ENCODE measurements at places on chromosomes 3 and 15.

DNA sequence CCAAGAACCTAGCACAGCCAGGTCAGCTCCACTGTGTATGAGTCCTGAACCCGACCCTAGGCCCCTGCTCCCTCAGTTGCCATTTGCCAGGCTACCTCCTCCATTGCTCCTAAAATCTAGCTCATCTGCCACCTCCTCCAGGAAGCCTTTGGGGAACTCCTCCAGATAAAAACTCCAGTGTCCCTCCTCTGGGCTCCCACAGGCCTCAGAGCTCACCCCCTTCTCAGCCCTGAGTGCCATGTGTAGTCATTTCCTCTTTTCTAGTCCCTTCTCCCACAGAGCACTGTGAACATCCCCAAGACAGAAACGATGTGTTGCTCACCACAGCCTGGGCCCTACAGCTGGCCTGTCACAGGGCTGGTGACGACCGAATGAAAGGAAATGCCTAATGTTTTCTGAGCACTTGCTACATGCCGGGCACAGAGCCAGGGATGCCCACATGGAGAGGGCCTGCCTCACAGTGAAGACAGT, 61.0 kb downstream of the IQSEC1 start:
- peak; percentile 92 for DNase-seq

DNA sequence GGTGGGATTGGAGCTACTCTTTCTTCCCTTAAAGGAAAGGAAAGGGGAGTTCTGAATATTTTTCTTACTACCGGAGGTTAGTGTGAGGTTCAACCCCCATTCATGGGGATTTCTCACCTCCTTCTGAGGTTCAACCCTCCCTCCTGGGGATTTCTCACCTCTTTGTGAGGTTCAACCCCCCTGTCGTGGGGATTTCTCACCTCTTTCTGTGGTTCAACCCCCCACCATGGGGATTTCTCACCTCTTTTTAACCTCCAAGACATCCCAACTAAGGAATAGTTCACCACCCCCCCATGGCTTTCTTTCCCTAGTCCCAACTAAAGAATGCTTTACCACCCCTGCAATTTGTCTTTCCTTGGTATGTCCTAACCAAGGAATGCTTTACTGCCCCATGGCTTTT, 520.3 kb downstream of the EDEM1 start:
- no peak for DNase-seq

DNA sequence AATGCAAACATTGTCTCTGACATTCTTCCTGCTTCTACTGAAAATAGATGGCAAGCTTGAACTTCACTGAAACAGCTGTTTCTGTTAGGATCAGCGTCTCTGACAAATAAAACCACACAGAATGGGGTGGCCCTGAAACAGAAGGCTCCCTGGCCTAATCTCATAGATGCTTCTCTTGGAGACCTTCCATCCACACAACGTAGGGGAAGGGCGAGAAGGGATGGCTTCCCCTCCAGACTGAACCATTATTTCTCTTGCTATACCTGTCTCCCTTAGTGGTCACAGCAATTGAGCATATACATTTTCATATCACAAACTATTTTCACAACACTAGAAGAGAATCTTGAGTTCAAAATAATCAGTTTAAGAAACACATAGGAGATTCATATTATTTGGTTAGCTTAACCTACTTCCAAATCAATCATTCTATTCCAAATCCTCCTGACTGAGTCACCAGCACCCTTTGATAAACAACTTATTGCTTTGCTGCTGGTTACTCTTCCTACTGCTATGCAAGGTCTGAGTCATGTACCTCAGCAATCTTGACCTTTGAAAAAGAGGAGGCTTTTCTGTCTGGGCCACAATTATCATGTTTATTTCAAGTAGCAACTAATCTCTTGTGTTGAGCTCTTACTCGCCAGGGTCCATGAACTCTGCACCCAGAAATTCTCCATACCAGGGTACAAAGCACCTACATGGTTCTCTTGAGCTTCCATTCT, 45.5 kb downstream of the CBLB start:
- DNase-seq = peak; percentile 47

DNA sequence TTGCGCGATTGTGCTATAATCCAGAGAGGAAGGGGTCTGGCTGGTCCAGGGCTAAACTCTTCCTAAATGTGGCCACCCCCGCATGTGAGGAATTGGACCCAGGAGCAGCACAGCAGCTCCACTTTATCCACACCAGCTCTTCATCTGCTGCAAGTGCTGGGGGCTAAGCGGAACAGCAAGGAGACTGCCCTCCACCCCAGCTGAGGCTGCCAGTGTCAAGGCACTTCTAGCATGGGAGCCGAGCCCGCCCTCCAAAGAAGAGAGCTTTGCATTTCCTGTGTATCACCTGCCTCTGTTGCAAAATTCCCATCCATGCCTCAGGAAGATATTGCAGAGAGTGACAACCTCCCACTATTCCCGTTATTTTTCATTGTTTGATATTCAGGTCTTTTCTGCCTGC, 333.6 kb downstream of the ARRDC4 start:
- no peak for DNase-seq

DNA sequence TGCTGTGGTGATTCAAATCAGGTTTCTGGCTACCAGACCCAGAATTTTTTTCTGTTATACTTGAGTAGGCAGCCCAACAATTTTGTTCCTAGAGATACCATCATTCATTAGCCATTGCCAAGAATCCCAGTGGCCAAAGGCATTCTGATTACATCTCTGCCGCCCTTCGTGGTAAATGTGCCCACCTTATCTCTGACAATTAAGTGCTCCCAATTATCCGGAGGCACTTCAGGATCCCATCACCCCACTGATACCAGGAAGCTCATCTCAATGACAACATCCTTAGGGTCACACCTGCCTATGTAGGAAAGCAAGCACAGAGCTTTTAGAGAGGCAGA, 43.2 kb upstream of the RPL35A start:
- DNase-seq = no peak

- no peak for DNase-seq
Measured at GRCh38 chr3:9115336-9115735, 134.1 kb downstream of the SRGAP3 start.

GRCh38 chr3:112111785-112112402, 21.2 kb downstream of the GCSAM start:
- peak; percentile 55 for DNase-seq

DNA sequence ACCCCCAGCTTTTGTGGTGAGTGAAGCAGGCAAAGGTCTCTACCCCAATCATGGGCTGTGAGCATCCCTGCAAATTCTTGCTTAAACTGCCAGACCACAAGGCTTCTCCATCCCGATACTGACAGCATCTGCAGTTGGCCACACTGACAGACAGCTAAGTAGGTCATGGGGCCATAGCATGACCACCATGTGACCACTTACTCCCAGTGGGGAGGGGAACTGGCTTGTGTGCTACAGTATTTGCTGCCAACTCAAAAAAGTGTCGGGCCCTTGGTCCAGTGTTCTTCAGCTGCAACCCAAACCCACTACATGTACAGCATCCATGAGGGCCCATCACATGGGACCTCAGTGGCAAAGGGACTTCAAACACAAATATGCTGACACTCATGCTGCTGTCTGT, 103.4 kb downstream of the SEC22A start:
- no peak for DNase-seq

DNA sequence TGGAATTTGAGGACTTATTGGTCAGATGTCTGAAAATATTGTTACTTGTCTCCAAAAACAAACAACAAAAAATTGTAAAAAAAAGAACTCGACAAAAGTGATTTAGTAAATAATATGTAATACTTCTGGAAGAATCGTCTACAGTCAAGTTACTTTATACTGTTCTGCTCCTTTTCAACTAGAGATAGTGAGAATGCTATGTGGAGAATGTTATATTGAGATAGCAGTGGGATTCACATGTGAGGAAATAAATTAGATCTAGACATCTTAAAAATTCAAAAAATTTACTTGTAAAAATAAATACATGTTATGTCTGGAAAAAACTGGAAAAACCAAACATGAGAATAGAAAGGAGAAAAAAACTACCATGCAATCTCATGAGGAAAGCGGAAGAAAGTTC, 64.9 kb downstream of the SGO1 start:
- DNase-seq = no peak

DNA sequence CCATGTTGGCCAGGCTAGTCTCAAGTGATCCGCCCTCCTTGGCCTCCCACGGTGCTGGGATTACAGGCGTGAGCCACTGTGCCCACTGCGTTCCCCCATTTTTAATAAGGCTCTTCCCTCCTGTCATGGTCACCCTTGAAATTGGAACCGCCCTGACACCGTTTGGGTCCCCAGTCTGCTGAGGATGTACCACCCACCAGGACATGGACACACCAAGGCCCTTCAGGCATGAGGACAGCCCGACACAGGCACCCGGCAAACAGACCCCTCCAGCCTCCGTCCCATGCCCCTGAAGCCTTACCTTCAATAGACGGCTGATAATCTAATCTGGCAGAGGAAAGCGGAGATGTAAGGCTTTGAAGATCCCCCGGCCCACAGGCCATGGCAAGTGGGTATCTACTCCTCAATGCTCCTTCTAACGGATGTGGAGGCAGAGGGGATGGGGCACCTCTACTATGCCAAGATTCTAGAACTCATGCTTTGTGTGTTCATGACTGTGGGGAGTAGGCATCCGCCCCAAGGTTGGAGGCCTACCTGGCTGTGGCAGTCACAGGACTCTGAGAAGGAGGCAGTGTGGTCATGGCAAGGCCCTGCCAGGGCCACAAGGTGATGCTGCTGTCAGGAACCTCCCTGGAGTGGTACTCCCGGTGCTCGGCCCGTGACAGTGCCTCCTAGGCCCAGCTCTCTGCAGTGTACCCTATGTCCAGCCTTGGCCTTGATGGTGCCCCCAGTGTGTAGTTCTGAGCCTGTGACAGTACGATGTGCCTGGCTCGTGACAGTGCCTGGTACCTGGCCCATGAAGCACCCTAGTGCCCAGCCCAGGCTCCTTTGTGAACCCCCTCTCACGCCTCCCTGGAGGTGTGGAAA, 18.6 kb upstream of the PRSS50 start:
- no peak for DNase-seq

DNA sequence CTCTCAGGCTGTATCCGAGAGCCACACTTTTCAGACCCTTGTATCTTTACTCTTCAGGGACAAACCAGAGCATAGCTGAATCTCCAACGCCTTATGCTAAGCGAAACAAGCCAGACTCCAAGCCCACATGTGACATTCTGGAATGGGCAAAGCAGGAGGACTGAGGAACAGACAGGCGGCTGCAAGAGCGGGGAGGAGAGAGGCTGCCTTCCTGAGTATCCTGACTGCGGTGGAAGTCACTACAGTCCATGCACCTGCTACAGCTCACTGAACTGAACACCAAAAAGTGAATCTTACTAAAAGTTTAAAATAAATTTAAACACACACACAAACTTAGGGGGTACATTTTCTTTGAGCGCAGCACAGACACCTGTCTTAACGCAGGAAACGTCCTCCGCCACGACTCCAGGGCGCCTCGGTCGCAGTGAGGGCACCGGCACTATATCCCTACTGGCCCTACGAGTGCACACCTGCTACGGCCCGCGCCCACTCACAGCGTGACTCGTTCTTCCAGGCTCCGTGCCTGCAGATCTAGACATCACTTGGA, 1.4 kb downstream of the CYFIP1 start:
- DNase-seq = no peak

DNA sequence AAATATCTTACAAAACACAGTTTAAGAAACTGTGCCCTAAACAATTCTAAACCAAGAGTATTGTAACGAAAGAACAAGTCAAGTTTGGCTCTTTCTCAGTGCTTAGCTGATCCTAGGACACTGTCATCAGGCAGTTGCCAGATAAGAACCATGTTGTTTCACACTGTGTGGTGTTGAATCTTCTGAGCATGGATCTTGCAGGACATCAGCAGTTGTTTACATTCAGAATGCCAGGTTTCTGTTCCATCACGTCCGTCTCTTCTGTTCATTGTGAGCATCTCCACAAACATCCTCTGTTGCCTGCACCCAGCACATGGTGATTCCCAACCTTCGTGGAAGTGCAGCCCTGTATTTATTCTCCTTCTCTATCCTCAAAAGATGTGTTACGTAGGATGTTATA, 67.9 kb downstream of the DCUN1D1 start:
- no peak for DNase-seq

GRCh38 chr3:21274079-21274571, 476.9 kb downstream of the ZNF385D start:
- no peak for DNase-seq

DNA sequence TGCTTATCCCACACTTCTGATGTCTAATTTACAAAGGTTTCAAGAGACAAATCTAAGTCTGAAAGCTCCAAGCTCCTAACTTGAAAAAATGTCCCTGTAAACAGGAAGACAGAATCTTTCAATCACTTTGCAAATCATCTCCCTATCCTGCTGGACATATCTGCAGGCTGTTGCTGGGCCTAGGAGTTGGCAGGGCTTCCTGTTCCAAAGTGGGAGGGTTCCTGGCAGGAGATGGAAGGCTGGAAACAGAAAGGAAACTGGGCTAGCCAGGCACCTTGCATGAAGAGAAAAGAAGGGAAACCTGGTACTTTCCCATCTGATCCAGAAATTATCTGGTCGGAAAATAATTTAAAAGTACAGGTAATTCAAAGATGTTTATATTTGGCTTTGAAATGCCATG, 227.3 kb upstream of the IL12A start:
- peak; percentile 50 for DNase-seq

GRCh38 chr3:65339192-65339740, 651.5 kb upstream of the ADAMTS9 start:
- no peak for DNase-seq

DNA sequence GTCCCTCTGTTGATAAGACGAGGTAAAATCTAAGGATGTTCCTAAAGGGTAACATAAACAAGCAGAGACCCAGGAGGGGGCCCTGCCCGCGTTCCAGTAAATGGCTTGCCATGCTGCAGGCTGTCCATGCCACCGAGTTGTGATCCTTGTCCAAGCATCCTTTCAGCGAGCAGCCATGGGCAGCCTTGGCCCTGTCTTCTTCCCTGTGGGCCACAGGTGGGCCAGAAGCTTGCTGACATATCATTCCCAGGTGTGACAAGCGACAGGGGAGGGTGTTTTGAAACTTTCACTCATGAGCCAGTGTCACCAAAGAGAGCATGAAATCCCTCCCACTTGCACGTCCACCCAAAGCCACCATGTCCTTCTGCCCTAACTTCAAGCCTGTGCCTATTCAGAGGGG, 53.7 kb downstream of the PCSK6 start:
- no peak for DNase-seq

DNA sequence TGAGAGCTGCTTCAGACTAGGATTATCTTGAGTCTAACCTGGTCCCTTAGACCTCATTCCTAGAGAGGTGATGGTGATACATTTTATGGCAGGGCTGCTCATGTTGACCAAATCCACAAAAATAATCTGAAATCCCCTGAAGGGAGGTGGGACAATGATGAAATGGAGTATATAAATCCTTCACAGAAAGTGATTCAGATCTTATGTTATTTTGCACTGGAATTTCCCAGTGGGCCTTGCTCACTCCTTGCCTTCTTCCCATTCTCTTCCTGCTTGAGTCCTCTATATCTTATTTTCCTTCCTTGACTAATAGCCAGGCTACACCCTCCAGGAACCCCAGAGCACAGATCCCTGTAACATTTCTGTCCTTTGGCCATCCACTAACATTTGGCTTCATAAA, 10.4 kb upstream of the TMEM202 start:
- DNase-seq = no peak

DNA sequence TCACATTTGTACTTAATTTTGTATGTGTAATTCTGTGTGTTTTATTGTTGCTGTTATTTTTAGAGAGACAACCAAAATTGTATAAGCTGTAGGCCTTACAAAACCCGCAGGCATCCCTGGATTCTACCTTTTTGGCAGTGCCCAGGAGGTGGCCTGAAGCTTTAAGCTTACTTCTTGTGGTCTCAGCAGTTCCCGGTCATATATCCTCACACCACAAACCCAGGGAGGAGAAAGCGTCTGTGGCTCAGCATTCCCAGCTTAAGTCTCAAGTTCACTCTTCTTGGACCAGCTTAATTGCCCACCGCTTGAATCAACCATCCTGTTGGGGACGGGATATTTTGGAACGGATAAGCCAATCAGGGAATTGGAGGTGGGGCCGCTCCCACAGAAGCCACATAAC, 36.7 kb downstream of the C2CD4A start:
- DNase-seq = no peak

Measured in kidney capillary endothelial cell (primary cell).